ENCODE measurements at places on chromosomes 12 and 14. TPM values are rescaled to one million over a fixed set of nuclear protein-coding genes. Genes with fewer than 3 reads are reported as not detected.

The RNASE1 gene
- total RNA-seq, result 148 TPM

The CYP27B1 gene
- total RNA-seq, result 0.79 TPM

The LIN7A gene
- 5.9 TPM for total RNA-seq

The CLEC6A gene
- total RNA-seq, result not detected

The EMP1 gene
- total RNA-seq, result 125 TPM

The CIT gene
- total RNA-seq, result 10.7 TPM

The PALS1 gene
- total RNA-seq, result 17.8 TPM

The ADAM21 gene
- 0.10 TPM for total RNA-seq

The DNAI7 gene
- 0.79 TPM for total RNA-seq

The SELPLG gene
- total RNA-seq, result 4.2 TPM

The OR9K2 gene
- total RNA-seq, result not detected

The LHX5 gene
- not detected for total RNA-seq

The SLC22A17 gene
- total RNA-seq, result 13.1 TPM

The USP44 gene
- 0.99 TPM for total RNA-seq

The MYO1H gene
- total RNA-seq, result 2.4 TPM

Measured in skin of body (tissue), 3 donors.